ENCODE measurements at places on chromosomes 5 and 9.

GRCh38 chr5:40383749-40384651 lies 295.7 kb upstream of the PTGER4 start:
- no peak for DNase-seq

- no peak for DNase-seq
Observed at GRCh38 chr9:38326122-38326521, 66.4 kb upstream of the ALDH1B1 start.

DNA sequence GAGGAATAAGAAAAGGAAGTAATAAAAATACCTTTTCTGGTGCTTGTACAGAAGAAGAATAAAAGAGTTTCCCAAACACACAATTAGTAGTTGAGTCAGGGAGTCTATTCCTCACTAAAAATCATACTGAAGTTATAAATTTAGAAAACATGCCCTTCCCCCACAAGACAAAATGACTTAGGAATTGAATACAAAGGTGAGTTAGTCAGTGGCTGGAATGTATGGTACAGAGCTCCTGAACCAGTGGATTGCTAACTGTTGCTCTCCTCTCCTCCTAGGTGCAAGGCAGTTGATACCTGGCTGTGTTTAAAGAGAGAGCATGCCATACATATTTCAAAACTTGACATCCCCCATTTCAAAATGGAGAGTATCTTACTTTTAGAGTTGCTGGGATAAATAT lies 1.9 kb downstream of the GDA start:
- DNase-seq, result no peak

DNA sequence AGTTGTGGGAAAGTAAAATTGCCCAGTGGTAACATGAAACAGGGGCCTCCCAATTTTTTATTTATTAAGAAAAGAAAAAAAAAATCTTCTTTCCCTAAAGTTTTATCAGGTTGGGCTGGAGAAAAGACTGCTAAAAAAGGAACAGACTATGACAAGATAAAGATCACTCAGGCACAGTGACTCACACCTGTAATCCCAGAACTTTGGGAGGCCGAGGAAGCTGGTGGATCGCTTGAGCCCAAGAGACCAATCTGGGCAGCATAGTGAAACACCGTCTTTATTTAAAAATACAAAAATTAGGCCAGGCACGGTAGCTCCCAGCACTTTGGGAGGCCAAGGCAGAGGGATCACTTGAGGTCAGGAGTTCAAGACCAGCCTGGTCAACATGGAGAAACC lies 312.5 kb downstream of the CETN3 start:
- no peak for DNase-seq

GRCh38 chr9:109246533-109246932 lies 74.3 kb downstream of the EPB41L4B start:
- no peak for DNase-seq

DNA sequence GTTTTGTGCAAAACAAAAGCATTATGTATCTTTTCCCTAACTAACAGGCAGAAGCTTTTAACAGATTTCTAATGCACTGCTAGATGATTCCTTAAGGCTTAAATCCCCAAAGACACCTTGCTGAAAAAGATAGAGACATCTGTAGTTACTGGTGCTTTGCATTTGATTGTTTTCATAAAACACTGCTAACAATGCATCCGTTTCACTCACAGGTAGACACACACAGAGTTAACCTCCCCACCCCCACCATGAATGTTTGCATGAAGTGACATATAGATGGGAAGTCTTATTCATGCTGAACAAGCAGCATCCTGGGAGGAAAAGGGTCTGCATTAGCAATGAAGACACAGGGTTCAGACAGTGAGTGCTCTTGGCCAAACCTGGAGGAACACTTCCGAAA lies 100.9 kb downstream of the ASTN2 start:
- DNase-seq, result no peak

DNA sequence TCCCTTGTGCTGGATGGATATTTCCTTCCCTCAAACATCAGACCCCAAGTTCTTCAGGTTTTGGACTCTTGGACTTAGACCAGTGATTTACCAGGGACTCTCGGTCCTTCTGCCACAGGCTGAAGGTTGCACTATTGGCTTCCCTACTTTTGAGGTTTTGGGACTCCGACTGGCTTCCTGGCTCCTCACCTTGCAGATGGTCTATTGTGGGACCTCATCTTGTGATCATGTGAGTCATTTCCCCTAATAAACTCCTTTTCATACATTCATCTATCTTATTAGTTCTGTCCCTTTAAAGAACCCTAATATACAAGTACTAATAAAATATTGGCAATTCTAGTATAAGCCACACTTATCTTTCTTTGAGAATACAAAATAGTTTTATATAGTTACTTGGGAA lies 1078.9 kb downstream of the CDH12 start:
- DNase-seq, result no peak

GRCh38 chr9:113973226-113973625 lies 97.1 kb downstream of the ZNF618 start:
- DNase-seq, result no peak

DNA sequence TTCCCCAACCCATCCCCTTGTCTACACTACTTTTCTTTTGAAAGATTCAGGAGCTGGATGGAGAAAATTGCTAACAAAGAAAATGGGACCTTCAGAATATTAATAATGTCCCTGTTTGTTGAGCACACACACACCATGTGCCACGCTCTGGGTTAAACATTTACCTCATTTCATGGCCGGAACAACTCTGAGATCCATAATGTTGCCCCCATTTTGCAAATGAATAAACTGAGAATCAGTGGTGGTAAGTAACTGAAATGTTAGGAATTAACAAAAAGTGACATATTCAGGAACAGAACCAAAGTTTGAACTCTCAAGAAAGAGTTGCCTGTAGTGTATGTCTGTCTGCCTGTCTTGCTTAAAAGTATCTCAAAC lies 51.4 kb upstream of the SMAD5 start:
- DNase-seq, result no peak

DNA sequence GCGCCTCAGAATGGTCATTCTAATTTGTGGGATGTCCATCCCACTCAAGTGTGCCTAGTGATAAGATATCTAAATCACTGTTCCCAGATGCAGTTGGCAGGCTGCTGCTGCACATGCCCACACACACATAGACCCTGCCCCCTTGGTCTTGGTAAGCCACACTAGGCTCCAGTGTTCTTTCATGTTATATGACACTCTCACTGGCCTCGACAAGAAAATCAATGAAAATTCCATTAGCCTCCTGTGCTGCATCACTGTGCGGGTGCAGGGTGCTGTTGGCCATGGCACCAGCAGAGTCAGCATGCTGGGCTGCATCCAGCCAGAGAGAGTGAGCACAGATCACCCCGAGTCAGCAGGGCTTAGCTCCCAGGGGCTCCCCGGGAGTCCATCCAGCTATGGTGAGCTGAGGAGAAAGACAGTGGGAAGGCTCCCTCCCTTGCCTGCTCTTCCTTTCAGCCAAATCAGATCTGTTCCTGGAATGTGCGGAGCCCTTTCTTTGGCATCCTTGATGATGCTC lies 59.9 kb downstream of the ABLIM3 start:
- no peak for DNase-seq

DNA sequence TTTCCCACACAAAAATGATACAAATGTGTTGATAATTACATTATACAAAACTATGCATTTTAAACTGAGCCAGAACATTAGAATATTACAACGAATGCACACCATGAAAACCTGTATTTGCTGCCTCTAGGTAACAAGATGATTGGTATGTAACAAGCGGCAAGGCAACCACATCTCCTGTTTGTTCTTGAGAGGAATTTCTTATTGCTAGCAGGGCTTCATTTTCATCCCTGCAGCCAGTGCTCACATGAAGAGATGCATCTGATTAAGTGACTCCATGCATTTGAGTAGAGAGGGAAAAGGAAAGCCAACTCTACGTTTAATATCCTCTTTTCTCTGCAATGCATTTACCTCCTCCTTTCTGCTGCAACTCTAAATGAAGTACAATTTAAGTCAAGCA lies 36.6 kb downstream of the FRMD3 start:
- DNase-seq, result no peak

GRCh38 chr5:95823738-95824609 lies 1.4 kb upstream of the GLRX start:
- DNase-seq, result no peak

DNA sequence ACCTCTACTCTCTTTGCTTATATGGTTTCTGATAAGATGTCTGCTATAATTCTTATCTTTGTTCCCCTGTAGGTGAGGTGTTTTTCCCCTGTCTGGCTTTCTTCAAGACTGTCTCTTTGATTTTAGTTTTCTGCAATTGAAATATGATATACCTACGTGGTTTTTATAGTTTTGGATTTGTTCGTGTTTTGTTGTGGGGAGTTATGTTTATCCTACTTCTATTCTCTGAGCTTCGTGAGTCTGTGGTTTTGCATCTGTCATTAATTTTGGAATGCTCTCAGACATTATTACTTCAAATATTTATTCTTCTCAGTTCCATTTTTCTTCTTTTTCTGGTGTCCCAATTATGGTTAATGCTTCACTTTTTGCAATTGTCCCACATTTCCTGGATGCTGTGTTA lies 521.3 kb downstream of the KCTD16 start:
- DNase-seq, result no peak

GRCh38 chr5:178467568-178468195 lies 122.5 kb downstream of the COL23A1 start:
- no peak for DNase-seq

DNA sequence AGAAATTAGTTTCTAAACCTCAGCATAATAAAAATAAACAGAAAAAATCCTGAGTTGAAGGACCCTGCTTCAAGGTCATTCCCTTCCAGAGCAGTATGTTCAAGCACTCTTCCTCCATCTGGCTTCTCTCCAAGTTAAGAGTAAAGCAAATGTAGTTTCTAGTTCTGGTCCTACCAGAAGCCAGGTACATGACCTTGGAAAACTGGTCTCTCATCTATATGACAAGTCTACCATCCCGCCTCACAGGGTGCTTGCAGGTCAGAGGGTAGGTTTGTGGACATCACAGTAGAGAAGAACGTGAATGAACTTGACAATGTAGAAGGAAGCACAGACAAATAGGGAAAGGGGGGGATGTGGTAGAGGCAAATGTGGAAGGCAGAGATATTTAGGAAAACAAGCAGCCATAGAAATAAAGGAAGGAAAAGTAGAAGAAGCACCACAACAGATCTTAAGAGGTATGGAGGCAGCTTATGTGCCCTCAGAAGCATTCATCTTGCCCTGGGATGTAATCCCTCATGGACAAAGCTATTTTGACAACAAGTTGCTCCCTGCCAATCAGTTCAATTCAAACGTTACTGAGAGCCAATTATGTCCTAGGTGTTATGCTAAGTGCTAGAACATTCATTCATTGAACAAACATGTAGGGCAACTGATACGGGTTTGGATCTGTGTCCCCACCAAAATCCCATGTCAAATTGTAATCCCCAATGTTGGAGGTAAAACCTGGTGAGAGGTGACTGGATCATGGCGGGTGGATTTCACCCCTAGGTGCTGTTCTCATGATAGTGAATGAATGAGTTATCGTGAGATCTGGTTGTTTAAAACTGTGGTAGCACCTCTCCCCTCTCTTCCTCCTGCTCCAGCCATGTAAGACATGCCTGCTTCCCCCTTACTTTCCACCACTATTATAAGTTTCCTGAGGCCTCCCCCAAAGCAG lies 23.7 kb upstream of the CTNNAL1 start:
- DNase-seq, result no peak

DNA sequence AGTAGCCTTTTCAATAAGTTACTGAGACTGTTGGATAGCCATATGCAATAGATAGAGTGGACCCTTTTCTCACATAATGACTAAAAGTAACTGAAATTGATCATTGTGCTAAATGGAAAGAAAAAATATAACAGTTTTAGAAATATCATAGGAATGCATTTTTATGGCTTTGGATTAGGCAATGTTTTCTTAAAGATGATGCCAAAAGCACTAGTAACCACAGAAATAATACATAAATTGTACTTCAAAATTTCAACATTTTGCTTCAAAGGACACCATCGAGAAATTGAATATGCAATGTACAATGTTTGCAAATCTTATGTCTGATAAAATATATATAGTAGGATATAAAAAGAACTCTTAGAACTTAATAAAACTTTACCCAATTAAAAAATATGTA lies 1267.5 kb upstream of the CDH9 start:
- no peak for DNase-seq

GRCh38 chr5:159341906-159342310 lies 11.6 kb upstream of the IL12B start:
- peak; percentile 41 for DNase-seq

Measured in stimulated activated CD8-positive, alpha-beta memory T cell treated with anti-CD3 and anti-CD28 coated beads, Interleukin-15, amount 100 ng/mL, for 4 hours (primary cell).